Stimulated activated CD8-positive, alpha-beta memory T cell treated with anti-CD3 and anti-CD28 coated beads, Interleukin-7, amount 100 ng/mL, for 1 hour (primary cell): ENCODE measurements at places on chromosomes 6 and 20.

DNA sequence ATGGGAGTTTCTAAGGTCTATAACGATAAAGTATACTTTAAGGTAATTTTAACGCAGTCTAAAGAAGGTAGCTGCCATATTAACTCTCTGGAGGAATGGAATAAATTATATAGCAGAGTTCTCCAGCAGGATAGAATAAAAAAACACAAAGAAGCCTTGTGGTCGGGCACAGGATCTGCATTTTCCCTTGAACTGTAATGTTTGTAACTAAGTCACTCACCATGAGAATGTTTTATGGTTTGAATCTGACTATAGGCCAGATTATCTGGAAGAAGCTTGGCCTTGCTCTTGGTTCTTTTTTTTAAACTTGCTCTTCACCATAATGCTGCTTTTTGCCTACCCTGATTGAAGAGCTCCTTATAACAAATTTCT is 238.8 kb upstream of the NOX3 start:
- DNase-seq, result no peak

- DNase-seq, result no peak
Observed at GRCh38 chr6:80126657-80127345, 20.3 kb downstream of the BCKDHB start.

GRCh38 chr6:27872642-27873020 is 39.6 kb downstream of the OR2B2 start:
- no peak for DNase-seq

- peak; percentile 21 for DNase-seq
Observed at GRCh38 chr20:433300-433975, 25.3 kb downstream of the RBCK1 start.

DNA sequence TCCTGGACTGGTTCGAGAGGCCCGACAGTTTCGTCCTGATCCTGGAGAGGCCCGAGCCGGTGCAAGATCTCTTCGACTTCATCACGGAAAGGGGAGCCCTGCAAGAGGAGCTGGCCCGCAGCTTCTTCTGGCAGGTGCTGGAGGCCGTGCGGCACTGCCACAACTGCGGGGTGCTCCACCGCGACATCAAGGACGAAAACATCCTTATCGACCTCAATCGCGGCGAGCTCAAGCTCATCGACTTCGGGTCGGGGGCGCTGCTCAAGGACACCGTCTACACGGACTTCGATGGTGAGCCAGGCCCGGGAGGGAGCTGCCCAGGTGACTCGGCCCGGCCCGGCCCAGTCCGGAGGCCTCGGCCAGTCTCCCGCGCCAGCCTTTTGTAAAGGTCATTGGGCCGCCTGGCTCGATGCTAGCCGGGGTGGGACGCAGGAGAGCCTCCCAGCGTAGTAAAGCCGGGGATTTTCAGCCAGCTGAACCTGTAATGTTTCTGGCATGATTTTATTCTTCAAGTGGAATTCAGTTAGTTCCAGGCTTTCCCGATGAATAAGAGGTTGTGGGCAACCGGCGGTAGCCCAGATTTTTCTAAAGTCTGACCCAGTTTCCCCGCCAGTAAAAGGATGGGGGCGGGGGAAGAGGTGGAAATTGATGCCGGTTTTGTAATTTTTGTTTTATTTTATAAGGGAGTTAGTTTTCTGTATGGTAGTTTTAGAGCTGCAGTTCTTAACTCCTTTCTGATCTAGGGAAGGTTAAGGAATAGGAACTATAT is 1.4 kb downstream of the PIM1 start:
- no peak for DNase-seq

- no peak for DNase-seq
Observed at GRCh38 chr20:58094160-58094559, 134.3 kb downstream of the ANKRD60 start.

DNA sequence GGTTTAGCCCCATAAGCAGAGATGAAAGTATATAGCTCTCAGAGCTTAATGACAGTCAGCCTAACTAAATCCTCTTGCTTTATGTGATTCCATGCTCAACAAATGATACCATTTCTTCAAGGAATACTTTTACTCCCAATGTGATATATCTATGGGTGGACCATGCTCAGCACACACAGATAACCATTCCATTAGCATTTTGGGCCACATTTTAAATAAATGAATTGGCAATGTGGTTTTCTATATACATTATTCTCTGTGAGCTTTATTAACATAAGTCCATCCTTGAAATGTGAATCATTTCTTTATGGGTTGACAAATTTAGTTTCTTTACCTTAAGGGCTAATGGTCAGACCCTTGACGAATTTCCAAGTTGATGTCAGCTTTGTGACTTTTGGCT is 329.3 kb upstream of the CITED2 start:
- no peak for DNase-seq

GRCh38 chr6:2760882-2761842 is 4.0 kb upstream of the WRNIP1 start:
- DNase-seq, result no peak

DNA sequence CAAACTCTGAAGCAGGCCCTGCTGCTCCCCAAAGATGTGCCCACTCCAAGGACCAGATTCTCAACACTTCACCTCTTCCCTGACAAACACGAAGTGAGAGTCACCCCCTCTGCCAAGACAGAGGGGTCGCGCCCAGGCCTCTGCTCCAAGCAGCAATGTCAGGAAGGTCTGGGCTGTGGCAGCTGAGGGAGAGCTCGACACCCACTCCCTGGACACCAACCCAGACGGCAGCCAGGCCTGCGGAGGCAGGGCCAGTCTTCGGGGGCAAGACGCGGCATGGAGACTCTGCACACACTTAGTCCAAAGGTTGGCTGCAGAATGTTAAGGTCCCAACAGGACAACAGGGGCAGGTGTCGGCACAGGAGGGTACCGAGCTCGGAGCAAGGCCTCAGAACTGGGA is 144.2 kb downstream of the DLL1 start:
- no peak for DNase-seq

DNA sequence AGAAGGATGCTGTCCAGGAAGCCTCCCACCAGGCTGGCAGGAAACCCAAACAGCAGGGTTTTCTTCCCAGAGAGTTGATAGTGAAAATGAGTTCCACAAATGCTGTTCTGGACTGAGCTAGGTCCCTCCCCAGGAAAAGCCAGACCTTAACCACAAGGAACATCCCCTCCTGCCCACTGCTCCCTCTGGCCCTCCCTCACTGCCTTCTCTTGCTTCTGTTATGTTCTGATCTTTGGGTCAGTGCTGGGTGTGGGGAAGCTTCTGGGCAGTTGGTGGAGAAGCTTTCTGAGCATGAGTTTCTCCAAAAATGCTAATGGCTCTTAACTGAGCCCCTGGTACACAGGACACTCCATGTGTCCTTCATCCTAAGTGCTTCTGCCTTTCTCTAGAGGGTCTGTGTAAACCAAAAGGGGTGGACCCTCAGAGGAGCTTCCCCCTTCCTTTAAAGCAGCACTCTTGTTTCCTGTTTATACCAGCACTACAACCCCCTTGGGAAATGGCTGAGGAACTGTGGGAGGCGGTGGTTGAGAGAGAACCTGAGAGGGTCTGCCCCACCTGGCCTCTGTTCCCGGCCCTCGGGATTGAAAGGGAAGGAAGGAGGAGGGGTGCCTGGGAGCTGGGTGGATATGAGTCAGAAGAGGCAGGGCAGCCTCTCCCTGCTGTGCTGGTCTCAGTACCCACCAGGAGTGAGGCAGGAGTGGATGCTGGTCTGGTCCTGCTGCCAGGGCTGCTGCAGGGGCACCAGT is 42.0 kb downstream of the CDS2 start:
- DNase-seq, result no peak

- no peak for DNase-seq
Observed at GRCh38 chr6:142737368-142738034, 207.5 kb downstream of the HIVEP2 start.

- no peak for DNase-seq
Observed at GRCh38 chr6:90263633-90264032, 33.0 kb downstream of the BACH2 start.

- DNase-seq, result no peak
Observed at GRCh38 chr20:35179292-35180212, 7.7 kb downstream of the PROCR start.

- no peak for DNase-seq
Observed at GRCh38 chr6:156634951-156635371, 142.2 kb upstream of the ARID1B start.

DNA sequence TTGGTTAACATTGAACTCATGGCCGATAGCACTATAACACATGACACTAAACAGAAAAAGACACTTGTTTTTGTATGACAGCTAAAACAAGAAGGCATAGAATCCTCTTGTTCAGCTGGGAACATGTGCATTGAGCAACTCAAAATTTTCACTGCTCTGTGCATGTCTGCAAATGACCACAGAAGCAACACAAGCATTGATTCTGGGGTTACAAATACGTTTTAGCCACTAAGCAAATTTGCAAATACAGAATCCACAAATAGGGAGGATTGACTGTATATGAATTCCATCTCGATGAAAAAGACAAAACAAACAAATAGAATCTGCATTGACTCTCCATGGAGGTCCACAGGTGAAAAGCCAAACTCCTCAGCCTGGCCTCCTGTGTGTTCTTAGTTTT is 31.7 kb downstream of the C6orf132 start:
- DNase-seq, result no peak

GRCh38 chr6:12602951-12603672 is 113.5 kb upstream of the PHACTR1 start:
- DNase-seq, result no peak

DNA sequence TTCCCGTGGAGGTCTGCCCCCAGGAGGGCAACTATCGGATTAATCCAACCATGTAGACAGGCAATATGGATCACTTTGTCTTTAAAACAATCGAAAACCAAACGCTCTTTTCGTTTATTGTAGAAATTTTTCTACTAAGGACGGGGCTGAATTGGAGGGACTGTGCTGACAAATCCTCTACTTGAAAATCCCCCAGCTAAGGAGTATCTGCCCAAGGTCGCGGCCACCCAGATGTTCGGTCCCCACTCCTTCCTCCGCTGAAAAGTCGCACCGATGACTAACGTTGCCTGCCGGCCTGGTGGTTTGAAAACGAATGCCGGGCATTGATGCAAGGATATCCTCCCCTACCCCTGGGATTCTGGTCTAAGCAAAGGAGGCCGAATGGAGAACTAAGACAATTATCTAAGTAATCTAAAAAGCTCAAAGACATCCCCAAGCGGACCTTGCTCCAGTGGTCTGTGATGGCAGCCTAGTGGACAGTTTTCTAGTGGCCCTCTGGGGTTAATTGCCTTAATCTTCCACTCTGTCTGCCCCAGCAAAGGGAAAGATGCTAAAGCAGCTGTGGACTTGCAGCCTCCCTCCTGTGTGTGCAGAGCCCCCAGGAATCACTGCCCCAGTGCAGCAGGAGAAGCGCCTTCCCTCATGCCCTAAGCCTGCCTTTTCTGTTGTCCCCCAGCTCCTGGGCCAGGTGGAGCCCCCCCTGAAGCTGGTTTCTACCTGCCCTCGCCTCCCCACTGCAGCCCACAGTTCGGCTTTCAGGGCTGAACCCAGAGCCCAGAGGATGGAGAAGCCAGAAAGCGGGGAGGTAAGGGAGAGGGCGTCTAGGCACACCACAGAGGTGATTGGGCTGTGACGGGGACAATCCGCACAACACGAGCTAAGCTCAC is 3.6 kb upstream of the FOXC1 start:
- DNase-seq, result no peak

- no peak for DNase-seq
Observed at GRCh38 chr6:134724771-134725340, 225.0 kb downstream of the ALDH8A1 start.

DNA sequence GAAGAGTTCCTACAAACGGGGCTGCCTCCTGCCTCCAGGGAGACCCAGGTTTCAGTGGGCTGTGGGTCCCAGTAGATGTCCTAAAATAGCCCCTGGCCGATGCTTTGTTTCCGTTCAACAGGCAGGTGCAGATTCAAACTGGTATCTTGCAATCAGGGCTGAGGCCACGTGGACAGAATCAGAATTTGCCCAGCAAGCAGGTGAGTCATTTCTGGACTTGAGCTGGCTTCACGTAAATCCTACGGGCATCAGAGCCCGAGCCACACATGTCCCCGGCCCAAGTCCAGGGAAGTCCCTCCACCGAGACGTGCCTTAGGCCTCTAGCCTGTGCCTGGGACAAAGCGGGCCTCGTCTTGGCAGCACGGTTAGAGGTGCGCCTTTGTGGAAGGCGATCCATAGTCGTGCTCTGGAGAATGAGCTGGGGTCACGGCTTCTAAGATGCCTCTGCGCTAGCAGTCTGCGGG is 101.6 kb upstream of the FRMD1 start:
- no peak for DNase-seq

GRCh38 chr6:30530014-30530413 is 26.3 kb downstream of the GNL1 start:
- no peak for DNase-seq

GRCh38 chr6:16824845-16825685 is 63.8 kb upstream of the ATXN1 start:
- no peak for DNase-seq

DNA sequence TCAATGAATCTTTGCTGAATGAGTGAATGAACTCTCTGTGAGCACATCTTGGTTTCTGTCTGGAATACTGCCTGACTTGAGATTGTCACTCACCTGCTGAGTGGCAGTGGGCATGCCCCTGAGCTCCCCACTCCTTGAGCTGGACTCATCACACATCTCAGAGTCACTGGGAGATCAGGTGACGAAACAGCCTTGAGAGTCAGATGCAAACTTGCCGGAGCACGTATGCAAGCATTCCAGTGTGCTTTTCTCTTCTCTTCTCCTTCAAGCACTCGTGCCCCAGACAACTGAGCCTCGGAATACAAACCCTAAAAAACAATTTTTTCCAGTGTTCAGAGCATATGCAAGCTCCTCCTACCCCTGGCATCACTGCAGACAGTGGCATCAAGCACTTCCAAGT is 9.4 kb upstream of the BMP7 start:
- no peak for DNase-seq

- DNase-seq, result no peak
Observed at GRCh38 chr6:50288881-50289280, 239.2 kb upstream of the DEFB112 start.

GRCh38 chr6:154578004-154578559 is 67.6 kb upstream of the CNKSR3 start:
- DNase-seq, result no peak

- DNase-seq, result no peak
Observed at GRCh38 chr20:6920991-6921613, 153.6 kb downstream of the BMP2 start.

- DNase-seq, result no peak
Observed at GRCh38 chr6:2958331-2958711, 13.0 kb downstream of the SERPINB6 start.

GRCh38 chr20:22584922-22585785 is 782 bp upstream of the FOXA2 start:
- DNase-seq, result no peak

DNA sequence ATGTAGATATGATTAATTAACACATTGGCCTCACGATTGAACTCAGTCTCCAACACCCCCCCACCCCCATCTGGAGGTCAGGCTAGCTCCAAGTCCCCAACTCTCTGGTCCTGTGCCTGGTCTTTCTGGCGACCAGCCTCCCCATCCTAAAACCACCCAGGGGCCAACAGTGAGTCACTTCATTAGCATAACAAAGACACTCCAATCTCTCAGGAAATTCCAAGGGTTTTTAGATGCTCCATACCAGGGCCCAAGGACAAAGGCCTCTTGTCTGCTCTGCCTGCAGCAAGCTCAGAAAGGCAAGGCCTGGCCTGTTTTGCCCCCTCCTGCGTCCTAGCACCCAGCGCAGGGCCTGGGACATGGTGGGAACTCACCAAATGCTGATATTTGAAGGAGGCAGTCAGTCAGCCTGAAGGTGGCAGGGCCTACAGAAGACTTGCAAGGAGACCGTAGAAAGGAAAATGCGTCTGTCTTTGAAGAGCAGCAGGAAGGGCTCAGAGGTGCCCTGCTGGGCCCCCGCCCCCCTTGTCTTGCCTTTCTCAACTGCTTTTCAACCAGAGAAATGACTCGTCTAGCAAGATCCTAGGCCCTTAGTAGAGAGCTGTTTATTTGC is 184.7 kb downstream of the CDH4 start:
- no peak for DNase-seq

- no peak for DNase-seq
Observed at GRCh38 chr6:15921243-15921642, 207.6 kb upstream of the MYLIP start.
